ENCODE measurements at places on chromosomes 4 and X.

GRCh38 chr4:105741548-105741947 lies 33.0 kb downstream of the GSTCD start:
- H3K27ac ChIP-seq = no peak overlapping the region
- no peaks in the 10 kb centered on the region for H3K27me3 ChIP-seq
- no peaks in the 10 kb centered on the region for H3K4me1 ChIP-seq
- no peaks in the 10 kb centered on the region for H3K36me3 ChIP-seq

GRCh38 chrX:143694885-143695284 lies 25.7 kb downstream of the SPANXN2 start:
- no peak overlapping the region for H3K4me3 ChIP-seq
- no peak for DNase-seq
- H3K27me3 ChIP-seq = no peaks in the 10 kb centered on the region

GRCh38 chrX:72057331-72057730 lies 74.4 kb downstream of the RTL5 start:
- no peaks in the 10 kb centered on the region for H3K27me3 ChIP-seq
- DNase-seq = no peak
- no peak overlapping the region for H3K27ac ChIP-seq
- no peaks in the 10 kb centered on the region for H3K4me1 ChIP-seq
- no peaks in the 10 kb centered on the region for H3K36me3 ChIP-seq
- no peak overlapping the region for H3K4me3 ChIP-seq

- no peaks in the 10 kb centered on the region for H3K36me3 ChIP-seq
- no peaks in the 10 kb centered on the region for H3K4me1 ChIP-seq
- H3K4me3 ChIP-seq = no peak overlapping the region
- no peak for DNase-seq
Observed at GRCh38 chr4:138967313-138967712, 48.3 kb upstream of the NOCT start.

GRCh38 chr4:177339477-177340374 lies 30.1 kb downstream of the NEIL3 start:
- H3K27me3 ChIP-seq = no peaks in the 10 kb centered on the region
- H3K4me3 ChIP-seq = no peak overlapping the region
- no peaks in the 10 kb centered on the region for H3K36me3 ChIP-seq
- no peak for DNase-seq
- H3K4me1 ChIP-seq = no peaks in the 10 kb centered on the region

- H3K27me3 ChIP-seq = no peaks in the 10 kb centered on the region
- DNase-seq = no peak
- H3K4me1 ChIP-seq = no peaks in the 10 kb centered on the region
- no peak overlapping the region for H3K4me3 ChIP-seq
- no peak overlapping the region for H3K27ac ChIP-seq
- H3K36me3 ChIP-seq = no peaks in the 10 kb centered on the region
Observed at GRCh38 chr4:137375111-137375850, 157.0 kb downstream of the PCDH18 start.

DNA sequence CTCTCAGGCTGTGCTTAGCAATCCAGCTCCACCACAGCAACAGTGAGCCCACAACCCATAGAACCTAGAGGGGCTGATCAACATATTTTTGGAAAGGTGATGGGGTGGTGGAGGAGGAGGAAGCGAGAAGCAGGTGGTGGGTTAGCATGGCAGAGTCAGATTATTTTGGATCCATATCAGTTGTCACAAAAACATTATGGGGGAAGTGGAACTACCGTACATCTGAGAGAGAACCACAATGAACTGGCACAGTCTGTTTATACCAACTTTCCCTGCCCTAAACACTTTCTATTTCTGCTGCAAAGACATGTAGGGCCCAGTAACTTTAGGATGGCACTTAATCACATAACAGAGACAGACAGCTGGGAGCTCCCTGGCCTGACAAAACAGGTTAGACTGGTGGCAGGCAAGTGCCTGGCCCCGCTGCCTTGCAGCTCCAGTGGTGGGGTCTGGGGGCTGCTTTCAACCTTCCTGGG lies 4.3 kb downstream of the SLC9A7 start:
- no peaks in the 10 kb centered on the region for H3K27me3 ChIP-seq
- H3K4me3 ChIP-seq = no peak overlapping the region
- H3K27ac ChIP-seq = peak overlapping the region; percentile 55

GRCh38 chr4:73340917-73341316 lies 63.2 kb upstream of the ALB start:
- H3K36me3 ChIP-seq = no peaks in the 10 kb centered on the region
- DNase-seq = no peak
- no peak overlapping the region for H3K27ac ChIP-seq
- H3K27me3 ChIP-seq = no peaks in the 10 kb centered on the region

DNA sequence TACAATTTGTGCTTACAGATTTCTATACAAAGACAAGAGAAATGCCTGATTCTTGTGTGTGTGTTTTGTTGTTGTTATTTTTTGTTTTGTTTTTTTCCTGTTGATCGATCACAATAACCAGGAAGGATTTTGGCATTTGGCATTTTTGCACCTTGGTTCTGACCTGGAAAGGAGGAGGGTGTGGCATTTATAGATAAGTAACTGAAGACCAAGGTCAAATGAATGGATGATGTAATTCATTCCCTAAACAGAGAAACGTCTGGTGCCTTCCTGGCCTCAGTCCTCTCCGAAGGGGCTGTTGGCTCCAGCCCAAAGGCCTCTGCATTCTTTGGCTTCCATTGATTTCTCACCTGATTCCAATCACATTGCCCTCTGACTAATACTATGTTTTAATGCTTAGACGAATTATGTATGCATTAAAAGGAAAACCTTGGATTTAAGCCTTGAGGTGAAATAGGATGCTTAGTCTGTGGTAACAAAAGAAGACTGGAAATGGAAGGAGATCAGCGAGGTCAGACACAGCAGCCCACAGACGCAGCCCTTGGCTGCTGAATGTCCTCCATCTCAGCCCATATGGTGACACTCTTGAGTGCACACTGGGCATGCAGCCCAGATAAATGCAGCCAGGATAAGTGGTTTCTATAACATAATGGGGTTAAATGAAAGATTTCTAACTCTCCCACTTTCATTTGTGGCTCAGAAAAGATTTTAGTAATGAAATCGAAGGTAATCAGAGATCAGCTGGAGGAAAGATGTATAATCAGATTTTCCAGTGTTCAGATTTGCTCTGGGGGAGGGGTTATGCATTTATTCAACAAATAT lies 60.5 kb upstream of the TRIM2 start:
- H3K4me3 ChIP-seq = no peak overlapping the region
- H3K36me3 ChIP-seq = no peaks in the 10 kb centered on the region
- H3K27ac ChIP-seq = peak overlapping the region; percentile 21
- no peaks in the 10 kb centered on the region for H3K27me3 ChIP-seq

DNA sequence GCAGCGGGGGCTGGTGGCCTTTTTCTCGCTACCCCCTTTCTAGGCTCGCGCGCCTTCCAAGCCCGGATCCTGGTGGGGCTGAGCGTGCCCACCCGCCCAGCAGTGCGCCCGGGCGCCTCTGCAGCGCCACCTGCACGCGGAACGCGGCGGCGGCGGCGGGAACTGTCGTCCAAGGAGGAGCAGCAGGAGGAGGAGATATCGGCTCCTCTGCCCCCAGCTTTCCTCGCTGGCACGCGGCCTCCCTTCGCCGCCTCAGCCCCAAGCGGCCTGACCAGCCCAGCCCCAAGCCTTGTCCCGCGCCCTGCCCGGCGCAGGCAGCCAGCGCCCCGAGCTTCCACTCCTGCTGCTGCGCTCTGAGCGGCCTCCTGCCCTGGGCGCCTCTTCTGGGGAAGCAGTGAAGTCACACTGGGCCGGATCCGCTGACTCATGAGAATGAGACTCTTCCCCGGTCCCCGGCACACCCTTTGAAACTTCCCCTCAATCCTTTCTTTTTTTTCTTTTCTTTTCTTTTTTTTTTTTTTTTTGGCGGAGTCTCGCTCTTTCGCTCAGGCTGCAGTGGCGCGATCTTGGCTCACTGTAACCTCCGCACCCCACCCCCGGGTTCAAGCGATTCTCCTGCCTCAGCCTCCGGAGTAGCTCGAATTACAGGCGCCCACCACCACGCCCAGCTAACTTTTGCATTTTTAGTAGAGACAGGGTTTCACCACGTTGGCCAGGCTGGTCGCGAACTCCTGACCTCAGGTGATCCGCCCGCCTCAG lies 10.6 kb upstream of the ELF4 start:
- peak; percentile 93 for DNase-seq
- H3K27me3 ChIP-seq = no peaks in the 10 kb centered on the region
- H3K36me3 ChIP-seq = no peaks in the 10 kb centered on the region
- H3K27ac ChIP-seq = peak overlapping the region; percentile 84
- peak overlapping the region; percentile 35 for H3K4me3 ChIP-seq

All from spleen (tissue), 13 donors.